Naive B cell (primary cell): ENCODE measurements at places on chromosomes 5 and 9.
A peak's percentile ranks its signal among the peaks of the same experiment; 100 is the strongest.

GRCh38 chr9:96071076-96071814 is 195.8 kb downstream of the ERCC6L2 start:
- no peak for DNase-seq

DNA sequence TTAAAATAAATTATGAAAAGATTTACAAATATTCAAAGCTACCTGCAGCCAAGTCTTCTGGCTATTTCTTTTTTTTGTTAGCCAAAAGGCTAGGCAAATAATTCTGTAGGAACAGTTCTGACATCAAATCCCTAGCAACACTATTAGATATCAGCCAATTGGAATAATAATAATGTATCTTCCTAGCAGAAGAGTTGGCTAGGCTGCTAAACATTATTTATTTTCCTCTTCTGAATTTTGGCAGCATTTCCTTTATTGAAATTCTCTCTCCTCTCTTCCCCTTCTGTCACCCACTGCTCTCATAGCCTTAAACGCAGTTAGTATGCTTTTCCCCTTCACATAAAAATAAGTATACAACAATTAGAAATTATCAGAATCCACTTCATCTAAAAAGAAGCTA is 42.6 kb downstream of the ZDHHC21 start:
- no peak for DNase-seq

DNA sequence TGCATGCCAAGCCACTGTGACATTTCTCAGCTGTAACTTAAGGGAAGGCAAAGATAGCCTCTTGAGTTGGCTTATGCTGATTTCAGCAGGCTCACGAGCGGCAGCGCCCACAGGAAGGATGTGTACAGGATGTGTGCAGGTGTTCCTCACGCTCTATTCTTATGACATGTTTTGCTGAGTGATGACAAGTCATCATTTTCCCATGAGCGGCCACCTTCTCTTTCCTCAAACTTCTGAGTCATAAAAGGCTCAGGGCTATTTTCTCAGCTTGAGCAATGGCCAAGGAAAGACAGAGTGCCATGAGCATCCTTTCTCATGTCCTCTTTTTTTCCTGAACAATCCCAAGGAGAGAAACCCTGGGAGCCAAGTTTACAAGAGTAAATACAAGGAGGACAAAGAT is 365.9 kb downstream of the PLK2 start:
- DNase-seq = no peak

- peak; percentile 19 for DNase-seq
Measured at GRCh38 chr5:108003178-108003577, 332.4 kb upstream of the EFNA5 start.

GRCh38 chr9:132931178-132931735 is 13.2 kb downstream of the TSC1 start:
- DNase-seq = no peak

DNA sequence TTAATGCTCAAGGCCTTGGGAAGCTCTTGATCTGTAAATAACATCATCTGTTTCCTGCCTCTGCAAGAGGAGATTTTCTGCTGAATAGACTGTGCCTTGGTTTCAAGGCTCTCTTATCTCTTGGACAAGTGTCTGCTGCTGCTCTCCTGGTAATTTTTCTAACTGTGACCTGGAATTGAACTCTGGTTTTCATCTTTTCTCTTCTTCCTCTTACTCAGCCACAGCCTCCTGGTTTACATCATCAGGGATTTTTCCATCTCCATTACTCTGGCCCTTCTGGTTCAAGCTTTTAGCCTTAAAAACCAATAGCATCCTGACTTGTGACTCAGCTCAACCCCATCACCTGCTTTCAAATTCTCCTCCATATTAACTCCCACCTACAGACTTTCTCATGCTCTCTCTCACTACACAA is 49.6 kb upstream of the ITGA1 start:
- no peak for DNase-seq

GRCh38 chr9:70677055-70677735 is 262.7 kb upstream of the KLF9 start:
- DNase-seq = no peak

GRCh38 chr5:116440457-116441001 is 134.1 kb downstream of the SEMA6A start:
- DNase-seq = no peak

DNA sequence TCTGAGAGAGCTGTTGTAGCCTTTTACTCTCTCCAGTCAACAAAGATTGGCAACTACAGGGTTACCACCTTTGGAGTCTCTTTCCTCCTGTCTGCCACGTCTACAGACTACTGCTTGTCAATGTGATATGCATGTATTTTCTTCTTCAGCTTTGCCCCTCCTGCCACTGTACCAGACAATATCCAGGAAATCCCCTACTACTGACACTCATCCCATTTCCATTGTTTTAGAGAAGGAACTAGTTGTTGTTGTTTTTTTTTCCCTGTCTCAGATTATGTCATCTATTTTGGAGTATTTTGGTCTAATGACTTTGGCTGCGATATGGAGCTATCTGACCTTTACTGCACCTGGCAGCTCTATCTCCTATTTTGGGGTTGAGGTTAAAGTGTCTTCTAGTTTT is 50.1 kb upstream of the MACIR start:
- no peak for DNase-seq

GRCh38 chr5:31086839-31087415 is 106.6 kb upstream of the CDH6 start:
- no peak for DNase-seq

DNA sequence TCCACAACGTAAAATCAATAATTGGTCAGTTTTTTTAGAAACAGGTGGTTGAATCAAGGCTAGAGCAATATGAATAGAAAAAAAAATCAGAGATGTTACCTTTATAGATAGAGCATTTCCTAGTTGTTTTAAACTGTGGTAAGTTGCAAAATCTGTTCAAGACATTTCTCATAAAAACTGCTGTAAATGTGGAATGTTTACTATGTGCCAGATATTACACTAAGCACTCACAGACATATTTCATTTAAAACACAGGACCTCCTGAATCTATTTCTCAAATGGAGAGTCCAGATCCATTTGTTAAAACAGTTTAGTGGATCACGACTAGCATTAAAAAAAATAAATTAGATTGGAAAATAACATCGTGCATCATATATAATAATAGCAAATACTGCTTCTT is 570.0 kb upstream of the ZNF608 start:
- no peak for DNase-seq

GRCh38 chr5:57832875-57833274 is 350.3 kb upstream of the ACTBL2 start:
- no peak for DNase-seq

DNA sequence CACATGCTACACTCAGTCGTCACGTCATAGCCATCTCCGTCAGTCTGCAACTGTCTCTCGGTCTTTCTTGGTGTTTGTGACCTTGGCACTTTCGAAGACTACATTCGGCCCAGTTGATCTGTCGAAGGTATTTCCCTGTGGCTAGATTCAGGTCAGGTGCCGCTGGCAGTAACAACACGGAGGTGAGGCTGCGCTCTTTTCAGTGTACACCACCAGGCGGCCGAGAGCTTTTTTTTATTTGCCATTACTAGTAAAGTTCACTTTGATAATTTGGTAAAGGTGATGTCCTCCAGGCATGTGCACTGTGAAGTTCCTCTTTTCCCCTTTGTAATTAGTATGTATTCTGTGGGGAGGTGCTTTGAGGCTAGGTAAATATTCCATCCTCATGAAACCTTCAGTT is 49.7 kb downstream of the RNF130 start:
- no peak for DNase-seq

DNA sequence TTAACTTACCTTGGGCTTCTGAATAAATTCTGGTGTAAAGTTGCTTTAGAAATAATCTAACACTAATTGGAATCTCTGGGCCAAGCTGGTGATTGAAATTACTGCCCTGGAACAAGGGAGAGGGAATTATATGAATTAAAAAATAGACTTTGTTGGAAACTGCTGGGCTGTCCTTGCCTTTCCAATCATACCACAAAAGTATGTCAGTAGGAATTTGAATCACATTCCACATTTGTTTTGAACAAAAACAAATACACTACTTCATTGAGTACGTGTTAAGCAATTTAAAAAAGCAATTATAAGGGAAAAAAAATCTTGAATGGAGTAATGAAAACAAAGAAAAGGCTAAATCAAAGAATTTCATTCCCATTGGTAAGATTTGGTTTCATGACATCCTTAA is 102.5 kb upstream of the SREK1 start:
- no peak for DNase-seq

- DNase-seq = no peak
Measured at GRCh38 chr9:94174164-94174563, 84.9 kb upstream of the ZNF169 start.

GRCh38 chr5:123037104-123037418 is 536 bp upstream of the PPIC start:
- DNase-seq = no peak

- DNase-seq = no peak
Measured at GRCh38 chr9:18639911-18640310, 166.0 kb downstream of the ADAMTSL1 start.

- no peak for DNase-seq
Measured at GRCh38 chr9:76580188-76580587, 121.2 kb downstream of the GCNT1 start.

GRCh38 chr5:15614679-15615078 is 114.7 kb downstream of the FBXL7 start:
- DNase-seq = no peak

- DNase-seq = no peak
Measured at GRCh38 chr5:33188089-33188488, 252.7 kb upstream of the TARS1 start.

DNA sequence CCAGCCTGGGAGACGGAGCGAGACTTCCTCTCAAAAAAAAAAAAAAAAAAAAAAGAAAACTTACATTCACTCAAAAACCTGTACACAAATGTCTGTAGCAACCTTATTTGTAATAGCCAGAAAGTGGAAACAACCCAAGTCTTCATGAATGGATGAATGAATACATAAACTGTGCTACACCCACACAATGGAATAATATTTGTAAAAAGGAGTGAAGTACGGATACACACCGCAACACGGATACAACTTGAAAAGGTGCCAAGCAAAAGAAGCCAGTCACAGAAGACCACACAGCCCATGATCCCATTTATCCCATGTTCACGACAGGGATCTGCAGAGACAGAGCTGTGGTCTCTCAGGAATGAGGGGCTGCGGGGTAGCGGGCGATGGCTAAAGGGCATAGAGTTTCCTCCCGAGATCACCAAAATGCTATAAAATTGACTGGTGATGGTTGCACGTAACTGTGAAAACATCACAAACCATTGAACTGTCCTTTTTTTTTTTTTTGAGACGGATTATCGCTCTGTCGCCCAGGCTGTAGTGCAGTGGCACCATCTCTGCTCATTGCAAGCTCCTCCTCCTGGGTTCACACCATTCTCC is 76.2 kb upstream of the COL5A1 start:
- no peak for DNase-seq

GRCh38 chr5:157566902-157567489 is 8.6 kb downstream of the ADAM19 start:
- peak; percentile 23 for DNase-seq

GRCh38 chr5:65984098-65984885 is 57.9 kb downstream of the ERBIN start:
- no peak for DNase-seq

DNA sequence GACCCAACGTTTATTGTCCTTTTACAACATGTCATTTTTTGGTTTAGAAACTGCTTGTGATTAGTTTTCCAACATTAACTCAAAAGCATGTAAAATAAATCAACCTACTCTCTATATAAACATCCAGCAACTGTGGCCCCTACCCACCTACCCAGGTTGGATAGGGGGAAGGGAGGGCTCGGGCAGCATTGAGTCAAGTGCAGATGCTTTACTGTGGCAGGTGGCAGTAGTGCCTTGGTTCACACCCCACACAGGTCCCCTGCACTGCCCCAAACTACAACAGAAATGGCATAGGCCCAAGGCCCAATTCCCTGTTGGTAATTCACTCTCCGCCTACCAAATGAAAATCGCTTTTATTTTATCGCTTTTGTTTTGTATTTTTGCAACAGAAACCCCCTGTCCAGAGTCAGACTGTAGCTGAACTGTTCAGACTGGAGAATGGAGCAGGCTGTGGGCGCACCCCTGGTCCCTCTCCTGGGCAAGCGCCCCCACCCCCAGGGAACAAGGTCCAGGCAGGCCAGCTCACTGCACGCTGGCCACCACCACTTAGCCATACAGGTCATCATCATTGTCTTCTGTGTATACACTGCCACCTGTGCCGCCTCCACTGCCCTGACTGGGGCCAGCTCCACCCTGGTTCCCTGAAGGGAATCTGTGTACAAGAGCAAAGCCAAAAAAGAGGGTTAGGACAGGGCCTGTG is 15.7 kb downstream of the VCP start:
- no peak for DNase-seq

- no peak for DNase-seq
Measured at GRCh38 chr5:172795318-172795977, 24.5 kb upstream of the DUSP1 start.

DNA sequence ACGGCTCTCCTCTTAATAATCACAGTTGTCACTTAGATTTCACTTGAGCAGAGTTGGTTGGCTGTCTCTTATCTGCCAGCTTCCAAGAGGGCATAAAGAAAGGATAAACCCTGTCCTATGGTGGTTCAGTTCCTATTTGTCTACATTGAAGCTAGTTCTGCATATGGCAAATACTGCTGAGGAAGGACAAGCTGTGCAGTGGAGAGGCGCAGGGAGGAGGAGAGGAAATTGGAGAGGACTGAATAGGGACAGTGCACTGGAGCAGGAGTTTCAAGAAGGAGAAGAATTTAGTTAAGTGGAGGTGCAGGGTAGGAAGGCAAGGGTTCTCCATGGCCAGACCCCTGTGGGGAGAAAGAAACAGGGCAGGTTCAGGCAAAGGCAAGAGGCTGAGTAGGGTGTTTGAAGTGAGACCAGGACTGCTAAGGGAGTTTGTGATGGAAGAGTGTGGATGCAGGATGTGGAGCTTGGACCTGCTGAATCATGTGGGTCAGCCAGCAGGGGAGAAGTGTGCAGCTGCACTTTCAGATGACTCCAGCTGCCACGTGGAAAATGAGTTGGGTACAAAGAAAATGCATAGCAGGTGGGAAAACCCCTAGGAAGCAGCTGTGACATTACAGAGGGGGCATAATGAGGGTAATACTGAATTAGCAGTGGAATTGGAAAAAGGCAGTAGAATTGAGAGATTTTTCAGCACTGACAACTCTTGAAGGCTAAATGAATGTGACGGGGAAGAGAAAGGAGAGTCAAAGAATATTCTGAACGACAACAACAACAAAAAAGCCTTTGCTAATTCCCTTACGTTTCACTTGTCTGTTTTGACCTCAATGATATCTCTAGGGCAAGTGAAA is 66.8 kb downstream of the MAMDC2 start:
- DNase-seq = no peak

- DNase-seq = no peak
Measured at GRCh38 chr5:44807269-44807668, 1.5 kb upstream of the MRPS30 start.

DNA sequence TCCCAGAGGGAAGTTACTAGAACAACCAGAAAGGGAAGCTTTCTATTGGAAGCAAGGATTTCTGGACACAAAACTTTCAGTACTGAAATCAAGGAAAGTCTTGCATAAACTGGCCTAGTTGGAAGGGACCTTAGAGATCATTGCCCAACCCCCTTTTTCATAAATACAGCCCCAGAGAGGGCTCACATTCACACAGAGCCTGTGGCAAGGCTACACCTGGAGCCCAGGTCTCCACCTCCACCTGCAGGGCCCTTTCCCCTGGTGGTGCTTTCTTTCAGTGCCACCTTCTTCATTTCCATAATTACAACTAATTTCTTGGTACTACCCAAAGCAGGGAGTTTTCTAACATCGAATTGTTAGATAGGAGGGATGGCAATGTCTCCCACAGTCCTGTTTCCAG is 85.7 kb downstream of the ADRB2 start:
- DNase-seq = no peak

GRCh38 chr5:10420468-10420867 is 21.2 kb upstream of the ROPN1L start:
- no peak for DNase-seq

GRCh38 chr5:52204310-52204709 is 583.4 kb upstream of the ITGA1 start:
- no peak for DNase-seq
